ENCODE measurements at places on chromosomes 16 and 17. TPM values are rescaled to one million over a fixed set of nuclear protein-coding genes. Genes with fewer than 3 reads are reported as not detected.
A peak's percentile ranks its signal among the peaks of the same experiment; 100 is the strongest.

DNA sequence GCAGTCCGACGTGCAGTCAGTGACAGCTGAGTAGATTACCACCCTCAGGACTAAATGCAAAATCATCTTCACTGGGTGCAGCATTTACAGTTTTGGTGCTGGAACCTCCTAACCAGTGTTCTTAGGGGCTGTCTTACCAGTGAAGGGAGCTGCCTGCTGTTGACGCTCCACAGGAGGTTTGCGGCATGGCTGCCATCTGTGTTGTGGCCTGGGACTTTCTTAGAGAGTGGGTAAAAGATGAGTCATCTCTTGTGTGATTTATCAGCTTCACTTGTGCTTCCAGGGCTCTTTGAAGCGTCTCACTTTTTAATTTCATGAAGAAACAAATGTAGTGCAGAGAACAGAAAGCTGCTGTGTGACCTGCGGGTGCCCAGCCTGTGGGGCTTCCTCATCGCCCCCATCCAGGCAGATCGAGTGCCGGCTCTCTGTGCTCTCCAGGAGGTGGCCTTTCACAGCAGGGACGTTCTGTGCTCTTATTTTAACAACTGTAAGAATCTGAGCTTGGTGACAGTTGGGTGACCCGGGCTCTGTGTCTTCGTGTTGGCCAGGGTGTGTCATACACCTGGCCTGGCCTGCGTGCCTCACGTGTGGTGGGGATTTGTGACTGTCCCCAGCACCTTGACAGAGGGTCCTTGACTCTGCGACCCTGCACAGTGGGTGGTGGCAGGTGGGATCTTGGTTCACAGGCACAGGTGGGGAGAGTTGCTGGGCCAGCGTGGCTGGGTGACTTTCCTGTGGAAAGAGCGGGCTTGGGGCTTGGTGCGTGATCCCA, 24.3 kb upstream of the ZNF750 start:
- peak; percentile 54 for DNase-seq
- no peaks in the 10 kb centered on the region for H3K36me3 ChIP-seq
- H3K27me3 ChIP-seq, result no peaks in the 10 kb centered on the region
- H3K27ac ChIP-seq, result no peak overlapping the region
- H3K4me3 ChIP-seq, result no peak overlapping the region

GRCh38 chr16:67430977-67431774, at the start of gene HSD11B2:
Gene HSD11B2, plus strand, starts transcription at chr16:67431121. Its CDS starts 128 bp downstream, at chr16:67431249.
- H3K36me3 ChIP-seq, result peaks cover 7% of the 10 kb centered on the region
- H3K27ac ChIP-seq, result peak within 1 kb of the TSS; percentile 86
- H3K4me3 ChIP-seq, result peak within 1 kb of the TSS; percentile 54
- peaks cover 40% of the 10 kb centered on the region for H3K4me1 ChIP-seq
- no peaks in the 10 kb centered on the region for H3K27me3 ChIP-seq

DNA sequence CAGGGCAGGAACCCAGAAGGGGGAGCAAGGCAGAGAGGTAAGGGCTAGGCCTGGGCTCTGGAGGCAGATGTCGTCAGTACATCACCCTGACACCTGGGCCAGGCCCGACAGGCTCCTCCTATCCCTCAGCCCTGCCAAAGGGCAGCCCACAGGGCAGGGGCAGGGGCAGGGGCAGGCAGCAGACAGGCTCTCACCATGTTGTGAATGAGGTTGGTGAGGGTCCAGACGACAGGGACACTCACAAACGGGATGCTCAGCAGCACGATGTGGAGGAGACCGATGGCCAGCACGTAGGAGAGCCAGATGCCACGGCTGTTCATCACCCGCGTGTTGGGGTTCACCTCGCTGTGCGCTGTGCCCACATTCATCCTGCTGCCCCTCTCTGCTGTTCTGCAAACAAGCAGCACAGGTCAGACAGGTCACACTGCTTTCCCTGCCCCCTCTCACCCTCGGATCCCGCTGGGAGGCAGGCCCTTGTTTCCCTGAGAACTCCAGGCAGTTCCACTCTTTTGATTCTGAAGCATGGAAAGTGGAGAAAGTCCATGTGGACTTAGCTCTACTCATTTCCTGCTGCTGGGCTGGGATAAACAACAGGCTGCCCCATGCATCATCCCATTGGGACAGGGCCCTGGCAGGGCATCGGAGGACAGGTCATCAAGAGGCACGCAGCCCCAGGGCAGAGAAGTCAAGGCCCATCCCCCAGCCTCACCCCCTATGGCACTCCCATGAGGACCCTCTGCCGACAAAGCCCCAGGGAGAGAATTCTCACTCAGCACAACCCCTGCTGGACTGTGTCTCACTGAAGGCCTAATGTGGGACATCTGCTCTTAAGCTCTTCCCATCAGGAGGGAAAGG, 3.3 kb downstream of the ORMDL3 start:
- no peak for DNase-seq
- no peak overlapping the region for H3K27ac ChIP-seq
- no peak overlapping the region for H3K4me3 ChIP-seq
- H3K27me3 ChIP-seq, result no peaks in the 10 kb centered on the region
- peaks cover 49% of the 10 kb centered on the region for H3K36me3 ChIP-seq
- peaks cover 35% of the 10 kb centered on the region for H3K4me1 ChIP-seq

GRCh38 chr17:19768046-19768782, 20.1 kb upstream of the ALDH3A1 start:
- H3K27ac ChIP-seq, result no peak overlapping the region
- H3K36me3 ChIP-seq, result peaks cover 15% of the 10 kb centered on the region
- H3K4me1 ChIP-seq, result peaks cover 5% of the 10 kb centered on the region
- no peaks in the 10 kb centered on the region for H3K27me3 ChIP-seq
- no peak overlapping the region for H3K4me3 ChIP-seq
- no peak for DNase-seq

- H3K4me1 ChIP-seq, result peaks cover 31% of the 10 kb centered on the region
- no peak overlapping the region for H3K27ac ChIP-seq
- H3K36me3 ChIP-seq, result no peaks in the 10 kb centered on the region
- H3K4me3 ChIP-seq, result no peak overlapping the region
Measured at GRCh38 chr17:68775318-68775717, 174.2 kb upstream of the FAM20A start.

DNA sequence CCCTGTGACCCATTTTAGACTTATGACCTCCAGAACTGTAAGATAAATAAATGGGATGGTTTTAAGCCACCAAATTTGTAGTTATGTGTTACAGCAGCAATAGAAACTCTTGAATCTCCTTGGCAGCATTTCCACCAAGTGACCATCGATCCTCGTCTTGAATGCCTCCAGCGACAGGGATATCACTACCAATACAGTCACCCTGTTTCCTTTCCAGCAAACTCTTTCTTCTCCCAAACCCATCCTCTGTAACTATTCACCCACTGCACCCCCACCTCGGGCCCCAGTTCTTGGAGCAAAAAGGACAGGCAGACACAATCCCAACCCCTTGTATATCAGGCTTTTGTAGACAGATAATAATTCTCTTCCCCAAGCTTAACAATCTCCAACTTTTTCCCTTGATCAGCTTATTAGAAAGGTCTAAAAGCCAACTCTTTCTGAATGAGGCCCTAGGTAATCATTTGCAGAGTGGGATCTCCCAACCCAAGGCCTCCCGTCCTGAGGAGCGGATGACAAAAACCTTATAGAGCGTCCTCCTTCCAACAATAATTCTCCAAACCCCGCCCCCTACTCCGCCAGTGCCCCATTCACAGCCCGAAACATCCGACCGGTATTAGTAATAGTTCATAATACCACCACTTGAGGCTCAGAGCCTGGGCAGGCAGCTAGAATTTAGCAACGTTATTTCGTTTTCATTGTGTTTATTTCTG, 14.7 kb upstream of the PLLP start:
- H3K36me3 ChIP-seq, result no peaks in the 10 kb centered on the region
- peak; percentile 40 for DNase-seq

The RAMP2 gene
- not detected for total RNA-seq

The KRT14 gene
- 1.3 TPM for total RNA-seq

The MAP2K4 gene
- total RNA-seq, result 48.1 TPM

The MYH11 gene
- 1,233 TPM for total RNA-seq

Data from stomach (tissue), 19 donors.